ENCODE measurements at places on chromosomes 11 and 22.
A peak's percentile ranks its signal among the peaks of the same experiment; 100 is the strongest.

GRCh38 chr11:76186776-76187279, 19.5 kb downstream of the WNT11 start:
- no peak for DNase-seq

DNA sequence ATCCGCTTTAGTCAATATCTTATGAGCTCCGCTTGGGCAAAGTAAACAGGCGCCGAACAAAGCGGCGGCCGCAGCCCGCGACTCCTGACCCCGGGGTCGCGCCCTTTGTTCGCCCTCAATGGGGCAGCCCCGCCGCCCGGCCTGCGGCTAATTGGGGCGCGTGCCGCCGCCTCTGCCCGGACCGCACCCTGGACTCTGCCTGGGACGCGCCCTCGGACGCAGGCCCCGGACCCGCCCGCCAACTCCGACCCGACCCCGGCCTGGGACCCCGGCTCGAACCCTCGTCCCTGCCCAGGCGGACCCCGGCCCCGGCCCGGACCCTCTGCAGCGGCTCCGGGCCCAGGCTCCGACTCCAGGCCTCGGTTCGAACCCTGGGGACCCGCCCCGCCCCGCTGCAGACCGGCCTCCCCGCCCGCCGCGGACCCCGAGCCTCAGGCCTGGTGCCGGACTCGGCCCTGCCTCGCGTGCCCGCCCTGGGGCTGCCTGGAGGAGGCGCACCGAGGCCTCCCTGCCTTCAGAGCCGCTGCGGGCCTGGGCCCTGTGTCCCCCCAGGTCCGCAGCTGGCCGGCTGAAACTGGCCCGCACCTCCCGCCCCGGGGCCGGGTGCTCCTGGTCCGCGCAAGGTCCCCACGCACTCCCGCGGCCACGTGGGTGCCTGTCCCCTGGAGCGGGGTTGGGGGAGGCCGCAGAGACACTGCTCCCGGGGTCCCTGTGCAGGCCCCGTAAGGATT, 84.7 kb upstream of the WNT7B start:
- DNase-seq, result no peak

DNA sequence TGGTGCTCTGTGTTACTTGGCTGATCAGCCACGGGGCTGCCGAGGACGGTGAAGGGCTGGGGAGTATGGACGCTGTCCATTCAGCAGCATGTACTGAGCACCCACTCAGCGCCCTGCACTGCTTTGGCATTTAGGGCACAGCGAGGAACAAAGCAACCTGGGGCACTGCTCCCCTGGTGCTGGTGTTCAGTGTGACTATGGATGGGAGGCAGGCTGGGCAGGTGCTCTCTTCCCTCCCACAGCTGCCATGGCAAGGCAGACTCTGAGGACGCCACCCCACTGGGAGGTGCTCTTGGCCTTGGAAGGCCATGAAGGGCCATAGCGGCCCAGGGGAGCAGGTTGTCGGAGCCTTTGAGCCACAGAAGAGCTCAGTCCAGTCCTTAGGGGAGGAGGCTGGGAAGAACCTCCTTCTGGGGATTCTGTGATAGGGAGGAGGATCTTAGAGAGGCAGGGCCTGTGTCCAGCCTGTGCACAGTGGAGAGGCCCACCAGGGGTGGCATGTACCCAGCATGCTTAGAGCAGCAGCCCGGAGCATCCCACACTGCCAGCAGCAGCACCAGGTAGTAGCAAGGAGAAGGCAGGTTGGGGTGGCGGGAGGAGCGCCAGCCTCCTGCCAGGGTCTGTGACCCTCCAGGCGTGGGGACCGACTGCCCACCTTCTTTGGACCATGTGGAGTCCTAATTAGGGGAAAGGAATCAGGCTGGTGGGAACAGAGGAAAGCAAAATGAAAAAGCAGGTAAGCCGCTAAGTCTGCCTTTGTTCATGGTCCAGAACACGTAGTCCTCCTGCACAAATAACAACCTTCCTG, 141.8 kb downstream of the MPPED1 start:
- no peak for DNase-seq

DNA sequence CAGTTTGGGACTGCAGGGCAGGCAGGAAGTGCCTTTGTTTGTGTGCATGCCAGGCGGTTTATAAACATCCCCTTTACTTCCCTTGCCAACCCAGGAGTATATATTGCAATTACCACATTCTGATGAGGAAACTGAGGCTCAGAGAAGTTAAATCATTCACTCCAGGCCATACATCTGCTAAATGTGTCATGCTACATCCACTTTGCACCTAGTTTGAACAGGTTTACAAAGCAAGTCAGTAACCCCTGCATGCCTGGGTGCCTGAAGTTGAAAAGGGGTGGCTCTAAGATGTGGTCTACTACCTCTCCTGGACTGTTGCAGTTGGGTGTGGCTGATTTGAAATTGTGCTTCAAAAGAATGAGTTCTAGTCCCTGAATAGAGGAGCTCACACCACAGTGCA, 23.6 kb downstream of the FLI1 start:
- no peak for DNase-seq

DNA sequence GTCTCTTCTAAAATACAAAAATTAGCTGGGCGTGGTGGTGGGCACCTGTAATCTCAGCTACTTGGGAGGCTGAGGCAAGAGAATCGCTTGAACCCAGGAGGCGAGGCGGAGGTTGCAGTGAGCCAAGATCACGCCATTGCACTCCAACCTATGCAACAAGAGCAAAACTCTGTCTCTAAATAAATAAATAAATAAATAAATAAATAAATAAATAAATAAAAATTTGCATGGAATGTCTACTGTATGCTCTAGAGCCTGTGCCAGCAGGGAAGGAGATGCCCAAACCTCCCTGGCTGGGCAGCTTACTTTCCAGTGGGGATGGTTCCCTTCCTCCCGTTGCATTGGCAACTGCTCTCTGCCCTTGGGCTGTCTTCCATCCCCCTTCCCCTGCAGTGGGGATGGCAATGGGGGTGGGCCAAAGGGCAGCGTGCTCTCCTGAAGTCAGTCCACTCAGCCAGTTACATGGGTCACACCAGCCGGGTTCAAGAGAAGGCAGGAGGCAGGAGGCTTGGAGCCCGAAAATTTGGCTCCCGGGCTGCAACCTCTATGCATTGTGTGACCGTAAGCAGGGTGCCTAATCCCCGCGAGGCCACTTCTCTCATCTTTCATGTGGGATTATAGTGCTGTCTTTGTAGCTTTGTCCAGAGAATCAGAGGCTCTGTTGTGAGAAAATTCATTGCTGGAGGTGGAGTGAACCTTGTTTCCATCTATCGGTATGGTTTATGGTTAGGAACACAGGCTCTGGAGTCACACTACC, 1.4 kb upstream of the LRRC10B start:
- DNase-seq, result no peak

GRCh38 chr11:125990244-125990643, 44.4 kb downstream of the VSIG10L2 start:
- no peak for DNase-seq

GRCh38 chr22:35102663-35103062, 36.7 kb downstream of the ISX start:
- DNase-seq, result no peak

DNA sequence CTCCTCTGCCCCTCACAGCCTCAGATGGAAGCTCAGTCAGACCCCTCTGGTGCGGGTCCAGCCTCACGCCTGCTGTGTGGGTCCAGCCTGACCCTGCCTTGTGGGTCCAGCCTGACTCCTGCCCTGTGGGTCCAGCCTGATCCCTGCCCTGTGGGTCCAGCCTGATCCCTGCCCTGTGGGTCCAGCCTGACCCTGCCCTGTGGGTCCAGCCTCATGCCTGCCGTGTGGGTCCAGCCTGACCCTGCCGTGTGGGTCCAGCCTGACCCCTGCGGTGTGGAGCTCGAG, 445.3 kb downstream of the BRD1 start:
- no peak for DNase-seq

DNA sequence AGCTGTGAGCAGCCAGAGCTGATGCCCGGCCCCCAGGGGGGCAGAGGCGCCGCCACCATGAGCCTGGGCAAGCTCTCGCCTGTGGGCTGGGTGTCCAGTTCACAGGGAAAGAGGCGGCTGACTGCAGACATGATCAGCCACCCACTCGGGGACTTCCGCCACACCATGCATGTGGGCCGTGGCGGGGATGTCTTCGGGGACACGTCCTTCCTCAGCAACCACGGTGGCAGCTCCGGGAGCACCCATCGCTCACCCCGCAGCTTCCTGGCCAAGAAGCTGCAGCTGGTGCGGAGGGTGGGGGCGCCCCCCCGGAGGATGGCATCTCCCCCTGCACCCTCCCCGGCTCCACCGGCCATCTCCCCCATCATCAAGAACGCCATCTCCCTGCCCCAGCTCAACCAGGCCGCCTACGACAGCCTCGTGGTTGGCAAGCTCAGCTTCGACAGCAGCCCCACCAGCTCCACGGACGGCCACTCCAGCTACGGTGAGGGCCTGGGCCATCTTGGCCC, 6.1 kb downstream of the CDC42EP1 start:
- peak; percentile 57 for DNase-seq

DNA sequence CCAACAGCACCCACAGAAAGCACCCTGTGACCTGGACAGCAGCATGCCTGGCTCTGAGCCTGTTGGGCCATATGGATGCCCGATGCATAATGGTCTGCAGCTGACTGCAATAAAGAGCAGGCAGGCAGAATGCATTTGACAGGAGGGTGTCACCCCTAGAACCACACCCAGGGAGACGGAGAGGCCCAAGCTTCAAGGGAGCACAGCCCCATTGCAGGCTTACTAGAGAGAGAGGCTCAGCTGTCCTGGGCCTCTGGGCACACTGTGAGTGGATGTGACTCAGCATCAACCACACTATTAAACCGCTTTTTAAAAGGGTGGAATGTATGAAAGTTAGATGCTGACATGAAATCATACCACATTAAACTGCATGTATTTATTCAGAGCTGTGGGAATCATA, 365.3 kb downstream of the CTTN start:
- DNase-seq, result no peak

GRCh38 chr11:115348416-115348815, 155.8 kb downstream of the CADM1 start:
- no peak for DNase-seq

- no peak for DNase-seq
Measured at GRCh38 chr11:72773291-72773690, 20.6 kb downstream of the STARD10 start.

DNA sequence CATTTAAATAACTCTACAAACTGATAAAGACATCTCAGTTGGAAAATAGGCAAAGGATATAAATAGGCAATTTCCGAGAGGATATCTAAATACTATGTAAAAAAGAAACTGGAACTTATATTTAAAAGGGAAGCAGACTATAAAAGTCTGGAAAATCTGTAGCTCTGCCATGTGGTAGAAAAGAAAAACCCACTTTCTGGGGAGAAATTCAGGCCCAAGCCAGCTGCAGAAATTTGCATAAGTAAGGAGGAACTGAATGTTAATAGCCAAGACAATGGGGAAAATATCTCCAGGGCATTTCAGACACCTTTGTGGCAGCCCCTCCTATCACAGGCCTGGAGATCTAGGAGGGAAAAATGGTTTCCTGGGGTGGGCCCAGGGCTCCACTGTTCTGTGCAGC, 97.8 kb upstream of the ZBED5 start:
- DNase-seq, result no peak

GRCh38 chr22:46739094-46739870, 1.2 kb upstream of the CERK start:
- peak; percentile 77 for DNase-seq

GRCh38 chr11:12008790-12009616, 577 bp upstream of the DKK3 start:
- DNase-seq, result peak; percentile 11

DNA sequence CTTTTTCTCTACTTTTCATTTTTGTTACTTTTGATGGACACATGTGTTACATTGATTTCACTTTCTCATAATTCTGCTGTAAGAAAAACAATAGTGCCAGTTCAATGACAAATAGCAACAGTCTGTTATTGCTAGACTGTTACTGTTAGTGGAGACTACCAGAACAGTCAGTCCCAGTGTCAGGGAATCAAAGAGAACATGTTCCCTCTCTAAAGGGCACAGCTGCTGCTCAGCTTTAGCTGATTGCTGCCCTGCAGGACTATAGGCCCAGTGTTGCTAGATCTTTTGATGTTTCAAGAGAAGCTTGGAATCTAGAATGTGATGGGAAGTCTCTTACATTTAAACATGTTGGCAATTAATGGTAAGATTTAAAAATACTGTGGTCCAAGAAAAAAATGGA, 3.4 kb downstream of the BIRC3 start:
- DNase-seq, result no peak

- no peak for DNase-seq
Measured at GRCh38 chr11:37483761-37484160, 885.7 kb upstream of the RAG2 start.

DNA sequence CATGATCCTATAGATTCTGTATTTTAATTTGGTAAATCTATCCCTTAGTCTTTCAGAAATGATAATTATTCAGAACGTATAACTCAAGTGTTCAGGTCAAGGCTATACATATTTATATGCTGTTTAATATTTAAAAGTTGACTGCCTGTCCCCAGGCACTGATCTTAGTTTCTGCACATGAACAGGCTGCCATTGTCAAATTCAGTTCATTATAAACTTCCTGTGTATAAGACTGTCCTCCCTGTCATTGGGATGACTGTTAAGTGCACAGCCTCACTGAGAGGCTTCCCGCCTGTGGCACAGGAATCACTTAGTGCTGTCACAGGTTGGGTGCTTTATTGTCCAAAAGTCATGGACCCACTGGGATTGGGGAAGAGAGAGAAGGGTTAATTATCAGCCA, 92.1 kb upstream of the TTC12 start:
- DNase-seq, result no peak

Data from CD8-positive, alpha-beta memory T cell (primary cell).